Forelimb muscle (tissue), 1 donor: ENCODE measurements at places on chromosomes 7 and 10. TPM values are rescaled to one million over a fixed set of nuclear protein-coding genes. Genes with fewer than 3 reads are reported as not detected.
A peak's percentile ranks its signal among the peaks of the same experiment; 100 is the strongest.

DNA sequence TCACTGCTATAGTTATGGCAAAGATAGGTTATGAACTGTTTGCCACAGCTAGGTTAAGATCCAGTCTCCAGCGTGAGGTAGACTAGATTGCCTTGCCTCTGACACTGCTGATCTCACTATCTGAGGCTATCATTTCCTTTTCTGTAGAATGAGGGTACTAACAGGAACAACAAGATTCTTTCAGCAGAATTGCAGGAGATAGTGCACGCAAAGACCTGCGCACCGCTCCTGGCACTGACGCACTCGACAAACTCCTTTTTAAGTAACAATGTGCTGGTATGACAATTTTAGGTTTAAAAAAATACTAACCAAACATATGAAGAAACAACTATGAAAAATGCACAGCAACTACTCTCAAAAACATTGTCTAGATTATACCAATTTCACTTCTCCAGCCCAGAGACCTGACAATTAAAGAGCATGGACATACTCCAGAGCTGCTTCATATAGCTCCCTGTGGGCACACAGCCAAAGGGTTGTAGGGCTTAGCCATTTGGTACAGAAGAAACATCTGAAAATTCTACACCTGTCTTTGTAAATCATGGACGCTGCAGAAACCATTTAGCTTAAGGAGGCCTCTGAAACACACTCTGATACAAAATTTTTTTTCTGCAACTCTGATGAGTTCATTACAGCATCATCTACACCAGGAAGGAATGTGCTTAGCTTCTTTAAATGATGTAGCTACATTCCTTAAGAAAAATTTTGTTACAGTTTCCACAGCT, 7.8 kb downstream of the ADAM12 start:
- DNase-seq = no peak

DNA sequence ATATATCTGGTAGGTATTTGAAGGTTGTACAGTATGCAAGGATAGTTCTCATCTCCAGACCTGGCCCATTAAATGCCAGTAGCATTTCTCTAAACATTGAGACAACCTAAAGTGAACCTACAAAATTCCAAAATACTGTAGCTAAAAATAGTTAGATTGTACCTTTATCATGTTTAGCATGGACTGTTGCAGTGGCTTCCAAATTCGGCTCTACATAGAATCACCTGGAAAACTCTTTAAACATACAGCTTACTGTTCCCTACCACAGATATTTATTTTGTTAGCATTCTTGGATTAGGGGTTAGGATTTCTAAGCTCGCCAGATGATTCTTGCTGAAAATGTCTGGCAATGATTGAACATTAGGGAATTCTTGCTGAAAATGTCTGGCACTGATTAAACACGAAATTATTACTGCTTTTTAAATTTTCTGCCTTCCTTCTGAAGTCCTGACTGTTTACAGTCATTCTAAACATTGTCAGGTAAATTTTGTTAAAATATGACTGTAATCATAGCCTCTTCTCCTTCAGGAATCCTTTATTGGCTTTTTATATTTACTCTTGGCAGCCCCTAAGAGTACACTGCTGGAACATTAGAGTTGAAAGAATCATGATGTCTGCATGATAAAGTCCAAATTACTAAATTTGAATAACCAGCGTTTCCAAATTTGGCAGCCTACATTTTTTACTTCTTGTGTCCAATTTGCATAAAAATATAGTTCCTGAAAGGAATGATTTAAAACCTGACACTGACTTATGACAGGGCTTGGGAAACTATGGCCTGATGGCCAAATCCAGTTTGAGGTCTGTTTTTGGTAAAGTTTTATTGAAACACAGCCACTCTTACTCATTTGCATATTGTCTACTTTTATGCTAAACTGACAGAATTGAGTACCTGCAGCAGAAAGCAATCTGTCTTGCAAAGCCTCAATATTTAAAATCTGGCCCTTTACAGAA, 40.3 kb downstream of the SHOC2 start:
- DNase-seq = no peak

DNA sequence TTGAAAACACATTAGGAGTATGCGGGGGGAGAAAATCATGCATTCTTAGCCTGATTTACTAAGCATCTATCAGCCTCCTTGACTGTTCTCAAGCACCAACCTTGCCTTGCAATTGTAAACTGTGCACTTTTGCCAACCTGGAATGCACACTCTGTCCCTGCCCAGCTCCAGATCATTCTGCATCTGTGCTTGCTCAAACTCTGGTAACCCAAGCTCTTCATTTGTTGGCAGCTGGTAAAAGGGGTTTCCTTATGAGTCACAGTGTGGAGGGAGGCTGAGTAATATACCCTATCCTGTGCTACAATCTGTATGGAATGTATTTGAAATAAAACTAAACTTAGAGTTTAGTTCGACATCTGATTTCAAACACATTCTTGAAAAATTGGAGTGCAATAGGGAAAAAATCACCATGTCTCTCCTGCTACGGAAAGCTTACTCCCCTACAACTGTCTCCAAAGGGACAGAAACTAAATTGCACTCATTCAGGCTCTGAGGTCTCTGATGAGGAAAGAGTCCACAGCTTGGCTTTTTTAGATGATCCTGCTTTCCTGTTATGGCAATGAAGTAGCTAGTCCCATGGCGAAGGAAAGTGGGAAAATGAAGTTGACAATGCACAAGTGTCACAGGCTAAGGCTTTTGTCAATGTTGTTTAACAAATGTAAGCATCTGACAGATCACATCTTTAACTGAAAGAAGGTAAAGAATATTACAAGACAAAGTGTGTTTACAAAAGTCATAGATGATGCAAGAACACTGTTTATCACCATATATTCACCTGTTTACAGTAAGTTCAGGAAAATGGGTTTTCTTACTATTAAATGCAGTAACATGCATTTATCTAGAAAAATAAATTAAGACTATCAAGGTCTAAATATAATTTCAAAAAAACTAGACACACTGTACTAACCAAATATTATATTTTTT, 61.9 kb downstream of the TES start:
- DNase-seq = peak; percentile 34

- DNase-seq = peak; percentile 75
Observed at GRCh38 chr10:63083904-63084689, 49.0 kb upstream of the NRBF2 start.

GRCh38 chr10:48737886-48738285, 53.2 kb downstream of the WDFY4 start:
- DNase-seq = no peak

The MMRN2 gene
- polyA plus RNA-seq = 18.5 TPM
